Motor neuron (in vitro differentiated cells): ENCODE measurements at places on chromosomes 11 and 22. TPM values are rescaled to one million over a fixed set of nuclear protein-coding genes. Genes with fewer than 3 reads are reported as not detected.

DNA sequence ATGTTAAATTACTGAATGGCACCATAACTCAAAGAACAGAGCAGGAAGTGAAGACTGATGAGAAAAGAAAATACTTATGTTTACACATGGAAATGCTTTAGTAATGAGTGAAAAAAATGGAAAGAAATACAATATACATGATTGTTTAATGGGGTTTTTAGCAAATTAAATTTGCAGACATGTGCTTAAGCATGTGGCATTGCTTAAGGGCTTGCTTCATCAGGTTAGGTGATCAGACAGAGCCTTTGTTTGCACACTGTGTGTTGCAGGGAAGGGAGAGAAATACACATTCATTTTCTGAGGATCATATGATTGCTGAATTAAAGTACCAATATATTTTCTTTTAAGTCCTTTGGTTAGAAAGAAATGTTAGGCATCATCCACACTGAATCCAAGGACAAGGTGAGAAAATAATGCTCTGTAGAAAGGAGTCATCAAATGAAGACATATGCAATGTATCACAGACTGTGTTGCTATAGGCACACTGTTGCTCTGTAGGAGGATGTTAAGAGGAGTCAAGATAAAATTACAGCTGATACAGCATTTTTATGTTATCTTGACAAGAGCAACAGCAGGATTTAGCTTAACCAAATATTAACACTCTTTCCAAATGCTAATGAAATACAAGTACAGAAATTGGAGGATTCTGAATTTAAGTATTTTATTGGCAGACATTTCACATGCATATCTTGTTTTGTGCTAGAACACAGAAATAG is 23.4 kb upstream of the ARHGAP20 start:
- ATAC-seq: peak; percentile 62

The C22orf31 gene
- total RNA-seq: 0.27 TPM in 1 of 2 replicates, not detected in the other

DNA sequence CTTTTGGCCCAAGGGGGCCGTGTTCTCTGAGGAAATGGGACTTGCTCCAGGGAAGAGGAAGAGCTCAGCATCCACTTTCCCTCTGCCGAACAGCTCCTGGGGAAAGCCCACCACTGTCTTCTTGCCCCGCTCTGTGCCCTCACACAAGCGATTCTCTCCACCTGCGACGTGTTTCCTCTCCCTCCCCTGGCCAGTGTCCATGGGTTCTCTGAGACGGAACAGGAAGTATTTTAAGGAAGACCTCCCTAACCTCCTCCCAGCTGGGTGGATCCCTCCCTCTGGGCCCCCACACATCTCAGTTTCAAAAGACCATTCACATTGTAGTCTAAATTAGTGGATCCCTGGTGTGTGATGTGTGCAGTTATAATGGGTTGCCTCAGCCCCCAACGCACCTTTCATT is 1.6 kb downstream of the TP53AIP1 start:
- no peak for ATAC-seq

The MAPK8IP2 gene
- total RNA-seq: 33.4 and 35.3 TPM in 2 replicates

DNA sequence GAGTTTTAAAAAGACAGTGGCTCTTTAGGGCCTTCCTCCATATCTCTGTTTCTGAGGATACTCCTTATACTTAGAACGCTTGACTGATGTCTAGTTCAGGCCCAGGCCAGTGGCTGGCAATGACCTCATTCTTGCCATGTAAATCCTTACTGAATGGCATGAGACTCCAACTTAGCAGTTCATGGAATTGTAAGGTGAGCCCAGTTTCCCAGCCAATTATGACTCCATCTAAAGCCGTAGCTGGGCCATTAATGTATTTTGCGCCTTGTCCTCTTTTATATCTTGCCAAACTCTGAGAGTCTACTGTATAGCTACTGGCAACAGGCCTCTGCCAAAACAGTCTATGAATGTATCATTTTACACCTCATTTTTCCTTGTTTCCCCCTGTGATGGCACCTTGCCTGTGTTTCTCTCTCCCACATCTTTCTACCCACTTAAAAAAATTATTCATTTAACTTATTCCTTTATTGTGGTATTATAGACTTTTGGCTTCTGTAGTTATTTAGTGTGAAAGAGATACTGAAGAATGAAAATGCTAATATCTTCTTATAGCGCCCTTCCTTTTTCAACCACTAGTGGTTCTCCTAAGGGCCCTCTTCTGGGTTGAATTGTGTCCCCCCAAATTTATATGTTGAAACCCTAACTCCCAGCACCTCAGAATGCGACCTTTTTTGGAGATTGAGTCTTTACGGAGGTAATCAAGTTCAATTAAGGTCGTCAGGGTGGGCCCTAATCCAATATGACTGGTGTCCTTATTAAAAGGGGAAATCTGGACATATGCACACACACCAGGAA is 67.4 kb downstream of the ZNRF3 start:
- peak; percentile 64 for ATAC-seq

The PLEKHB1 gene
- 2.5 and 4.6 TPM in 2 replicates for total RNA-seq

GRCh38 chr22:22424210-22424800 is 84.2 kb downstream of the ZNF280B start:
- no peak for ATAC-seq

DNA sequence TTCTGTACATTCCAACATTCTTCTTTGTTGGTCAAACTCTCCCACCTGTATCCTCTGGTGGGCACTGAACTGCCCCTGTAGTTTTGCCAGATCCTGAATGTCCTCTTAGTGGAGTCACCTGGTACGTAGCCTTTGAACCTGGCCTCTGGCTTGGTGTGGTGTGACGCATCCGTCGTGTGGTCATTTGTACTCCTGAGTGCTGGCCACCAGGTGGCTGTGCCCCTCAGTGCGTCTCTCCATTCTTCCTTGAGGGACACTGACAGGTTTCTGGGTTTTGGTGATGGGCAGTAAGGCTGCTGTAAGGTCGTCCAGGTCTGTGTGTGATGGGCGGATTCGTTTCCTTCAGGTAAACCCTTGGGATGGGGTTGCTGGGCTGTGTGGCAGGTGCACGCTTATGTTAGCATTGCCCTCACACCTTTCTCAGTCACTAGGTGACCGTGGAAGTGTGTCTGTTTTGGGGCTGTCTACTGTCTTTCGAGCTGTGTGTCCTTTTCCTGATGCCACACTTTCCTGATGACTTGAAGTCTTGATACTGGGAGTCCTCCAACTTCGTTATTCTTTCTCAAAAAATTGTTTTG is 13.6 kb upstream of the RANBP1 start:
- no peak for ATAC-seq

- ATAC-seq: no peak
These were observed 1248.9 kb downstream of the JRKL start for GRCh38 chr11:97638641-97639224.

The OR5P2 gene
- total RNA-seq: 0.68 and 0.70 TPM in 2 replicates

- no peak for ATAC-seq
These were observed 183.4 kb downstream of the BCR start for GRCh38 chr22:23363683-23364082.

DNA sequence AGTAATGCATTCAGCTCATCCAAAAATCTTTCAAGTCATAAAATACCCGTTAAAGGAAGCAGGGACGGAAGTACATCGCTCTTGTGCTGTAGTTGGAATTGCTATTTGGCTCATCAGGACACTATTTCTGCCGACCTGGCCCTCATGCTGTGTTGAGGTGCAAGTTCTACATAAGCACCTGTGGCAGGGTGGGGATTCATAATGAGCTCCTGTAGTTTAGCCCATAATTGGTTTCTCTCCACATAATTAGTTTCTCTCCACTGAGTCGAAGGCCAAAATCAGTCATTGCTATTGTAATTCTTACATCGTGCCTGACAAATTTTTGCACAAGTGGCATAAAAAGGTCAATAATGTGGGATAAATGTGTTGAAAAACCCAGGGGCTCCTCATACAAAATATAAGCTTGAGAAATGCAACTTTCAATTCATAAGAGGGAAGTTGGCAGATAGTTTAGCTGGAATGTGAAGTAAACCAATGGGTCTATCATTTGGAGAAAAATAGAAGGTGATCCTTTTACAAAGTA is 14.9 kb upstream of the ISX start:
- ATAC-seq: no peak

DNA sequence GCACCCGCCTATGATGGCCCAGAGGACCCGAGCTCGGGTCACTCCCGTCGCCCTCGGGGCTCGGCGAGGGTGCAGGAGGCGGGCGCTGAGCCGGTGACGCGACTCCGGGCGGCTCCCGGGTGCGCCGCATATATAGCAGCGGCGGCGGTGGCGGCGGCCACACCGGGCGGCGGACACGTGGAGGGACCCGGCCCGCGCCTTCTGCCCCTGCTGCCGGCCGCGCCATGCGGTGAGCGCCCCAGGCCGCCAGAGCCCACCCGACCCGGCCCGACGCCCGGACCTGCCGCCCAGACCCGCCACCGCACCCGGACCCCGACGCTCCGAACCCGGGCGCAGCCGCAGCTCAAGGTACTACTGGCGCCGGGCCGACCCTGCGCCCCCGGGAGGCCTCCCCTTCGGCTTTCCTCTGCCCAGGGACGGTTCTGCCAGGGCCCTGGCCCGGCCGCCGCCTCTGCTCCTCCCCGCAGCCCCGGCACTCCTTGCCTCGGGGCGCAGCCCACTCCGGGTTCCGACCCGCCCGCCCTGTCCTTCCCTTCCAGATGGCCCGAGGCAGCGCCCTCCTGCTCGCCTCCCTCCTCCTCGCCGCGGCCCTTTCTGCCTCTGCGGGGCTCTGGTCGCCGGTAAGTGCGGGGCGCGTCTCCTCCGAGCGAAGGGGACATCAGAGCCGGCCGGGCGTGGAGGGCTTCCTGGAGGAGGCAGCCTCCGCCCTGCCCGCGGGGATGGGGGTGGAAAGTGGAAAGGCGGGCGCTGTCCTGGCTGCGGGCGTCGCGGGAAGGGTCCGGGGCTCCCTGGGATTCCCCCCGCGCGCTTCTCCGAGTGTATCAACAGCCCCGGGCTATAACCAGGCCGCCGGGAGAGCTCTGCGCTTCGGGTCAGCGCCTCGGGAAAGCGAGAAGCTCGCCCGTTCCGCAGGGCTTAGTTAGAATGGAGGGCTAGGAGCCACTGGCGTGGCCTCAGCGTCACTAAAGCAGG is at the start of gene GAL:
GAL (plus strand) TSS at position 160 of the 972 bp plus-strand sequence; CDS start at position 540, 380 bp downstream.
- ATAC-seq: peak; percentile 94

DNA sequence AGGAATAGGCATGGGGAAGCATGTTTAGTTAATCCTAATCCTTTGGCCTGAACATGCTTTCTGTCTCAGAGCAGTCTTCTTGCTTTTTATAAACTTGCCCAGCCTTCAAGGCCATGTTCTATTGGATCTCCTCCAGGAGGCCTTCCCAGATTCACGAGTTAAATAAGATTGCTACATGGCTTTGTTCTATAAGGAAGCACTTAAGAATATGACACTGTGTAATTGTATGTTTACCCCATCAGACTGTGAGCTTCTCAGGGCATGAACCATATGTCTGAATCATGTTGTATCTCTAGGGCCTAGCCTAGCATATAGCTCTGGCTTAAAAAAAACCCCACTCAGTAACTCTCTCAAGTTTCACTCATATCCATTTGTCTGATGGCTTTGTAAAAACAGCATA is 26.4 kb upstream of the UCP3 start:
- ATAC-seq: no peak

The HBG1 gene
- not detected in 2 replicates for total RNA-seq

DNA sequence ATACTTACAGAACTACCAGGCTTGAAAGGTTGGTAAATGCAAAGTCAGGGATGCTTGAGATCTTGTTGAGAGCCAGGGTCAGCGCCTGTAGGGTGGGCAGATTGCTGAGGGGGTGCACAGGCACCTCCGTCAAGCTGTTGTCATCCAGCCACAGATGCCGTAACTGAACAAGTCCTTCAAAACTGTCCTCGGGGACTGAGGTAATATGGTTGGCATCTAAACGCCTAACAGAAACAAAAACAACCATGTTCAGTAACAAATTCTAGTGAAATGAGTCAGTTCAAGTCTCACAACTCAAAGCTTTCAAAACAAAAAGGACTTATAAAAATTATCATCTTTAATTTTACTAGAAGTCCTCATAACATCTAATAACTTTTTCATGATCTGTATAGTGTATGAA is 22.2 kb upstream of the CCDC34 start:
- no peak for ATAC-seq

- no peak for ATAC-seq
These were observed 4.7 kb upstream of the ANGPTL5 start for GRCh38 chr11:101920992-101921391.

GRCh38 chr11:62514151-62514550 is 32.5 kb downstream of the AHNAK start:
- ATAC-seq: no peak

- peak; percentile 67 for ATAC-seq
These were observed 592.0 kb downstream of the BRD1 start for GRCh38 chr22:49235463-49236300.

The IGSF22 gene
- 2.1 and 2.4 TPM in 2 replicates for total RNA-seq

The SLN gene
- 0.66 TPM in 1 of 2 replicates, not detected in the other for total RNA-seq

DNA sequence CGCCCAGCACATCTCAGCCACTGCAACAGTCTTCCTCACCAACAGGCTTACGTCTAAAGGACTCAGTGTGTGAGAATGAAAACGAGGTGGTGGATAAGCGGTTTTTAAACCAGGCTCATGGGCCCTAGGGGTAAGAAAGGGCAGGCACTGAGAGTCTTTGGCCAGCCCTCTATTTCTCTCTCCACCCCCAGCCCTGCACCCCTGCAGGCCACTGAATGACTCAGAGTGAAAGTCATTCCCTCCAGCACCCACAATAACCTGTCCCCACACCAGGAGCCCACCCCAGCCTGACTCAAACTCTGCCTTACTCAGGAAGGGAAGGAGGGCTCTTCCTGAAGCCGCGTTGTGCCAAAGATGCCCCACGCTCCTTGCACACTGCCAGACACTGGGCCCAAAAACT is 72.0 kb downstream of the LARGE1 start:
- ATAC-seq: no peak

- ATAC-seq: no peak
These were observed 54.8 kb downstream of the SCUBE1 start for GRCh38 chr22:43288378-43288777.

GRCh38 chr11:71538666-71538990 is 803 bp downstream of the KRTAP5-8 start:
- ATAC-seq: peak; percentile 80

- no peak for ATAC-seq
These were observed 9.9 kb upstream of the RNASEH2C start for GRCh38 chr11:65730461-65730860.

DNA sequence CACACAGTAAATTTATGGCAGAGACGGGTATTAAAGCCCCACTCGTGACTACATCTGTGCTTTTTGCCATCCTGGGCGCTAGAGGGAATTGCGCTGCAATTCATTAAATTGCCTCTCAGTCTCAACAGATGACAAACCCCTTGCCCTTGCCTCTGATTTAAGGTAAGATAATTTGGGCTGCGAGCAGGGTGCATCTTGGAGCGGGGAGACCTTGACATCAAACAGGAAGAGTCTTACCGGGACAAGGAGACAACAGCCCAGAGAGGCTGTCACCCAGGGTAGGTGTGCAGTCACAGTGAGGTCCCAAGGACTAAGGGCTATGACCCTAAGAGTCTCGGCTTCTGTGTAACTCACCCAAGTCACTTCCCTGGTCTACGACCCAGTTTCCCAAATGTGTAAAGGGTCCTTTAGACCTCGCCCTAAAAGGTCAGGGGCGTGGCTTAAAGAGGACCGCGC is 449 bp upstream of the TOM1 start:
- peak; percentile 20 for ATAC-seq

GRCh38 chr11:132365650-132366049 is 995.2 kb downstream of the NTM start:
- no peak for ATAC-seq

The ART1 gene
- total RNA-seq: not detected in 2 replicates

The FXYD2 gene
- total RNA-seq: 0.22 and 2.0 TPM in 2 replicates

- ATAC-seq: no peak
These were observed 27.6 kb upstream of the SIK2 start for GRCh38 chr11:111574373-111575225.

The OR52I1 gene
- 0.45 and 0.50 TPM in 2 replicates for total RNA-seq

The RASL10A gene
- total RNA-seq: 0.05 and 0.69 TPM in 2 replicates

- ATAC-seq: no peak
These were observed 9.8 kb downstream of the SCN4B start for GRCh38 chr11:118142809-118143208.

- ATAC-seq: no peak
These were observed 4.5 kb downstream of the FHIP1B start for GRCh38 chr11:6229911-6230310.

The POU2AF2 gene
- total RNA-seq: not detected in 2 replicates
